ENCODE measurements at places on chromosomes 7 and 10. TPM values are rescaled to one million over a fixed set of nuclear protein-coding genes. Genes with fewer than 3 reads are reported as not detected.
A peak's percentile ranks its signal among the peaks of the same experiment; 100 is the strongest.

- DNase-seq, result no peak
Observed at GRCh38 chr10:48444266-48444665, 137.8 kb downstream of the MAPK8 start.

The VIM gene
- 724 TPM for polyA plus RNA-seq

The PHKG1 gene
- 24.5 TPM for polyA plus RNA-seq

- peak; percentile 29 for DNase-seq
Observed at GRCh38 chr7:35253460-35253709, 515 bp downstream of the TBX20 start.

All from right cardiac atrium (tissue), 5 donors.